ENCODE measurements at places on chromosomes 2 and 18. TPM values are rescaled to one million over a fixed set of nuclear protein-coding genes. Genes with fewer than 3 reads are reported as not detected.

Gene KCNIP3
- total RNA-seq: 4.9 TPM

Gene CAPN10
- total RNA-seq: 30.3 TPM

Gene FBXO36
- 1.9 TPM for total RNA-seq

Gene L3MBTL4
- total RNA-seq: 0.44 TPM

Gene FBLN7
- 2.4 TPM for total RNA-seq

Gene SRD5A2
- not detected for total RNA-seq

Gene CPLX4
- total RNA-seq: not detected

Gene CCDC141
- total RNA-seq: not detected

Gene DSC3
- 0.12 TPM for total RNA-seq

Gene ADCYAP1
- total RNA-seq: not detected

Gene CYRIA
- 18.1 TPM for total RNA-seq

Gene SULT1C2
- total RNA-seq: 0.33 TPM

Gene MIB1
- total RNA-seq: 82.9 TPM

Gene SERPINB4
- not detected for total RNA-seq

Gene ALPG
- not detected for total RNA-seq

Gene HOXD13
- total RNA-seq: 7.5 TPM

Gene RESP18
- not detected for total RNA-seq

Gene CHRNG
- not detected for total RNA-seq

Gene RIT2
- not detected for total RNA-seq

Gene CCNT2
- total RNA-seq: 29.7 TPM

Gene POLR1B
- total RNA-seq: 16.7 TPM

Gene IL1F10
- not detected for total RNA-seq

Gene KCTD18
- 32.9 TPM for total RNA-seq

Gene REG3A
- not detected for total RNA-seq

Gene POTEI
- not detected for total RNA-seq

Gene UPP2
- not detected for total RNA-seq

Gene SKOR2
- not detected for total RNA-seq

Gene MRO
- total RNA-seq: 0.12 TPM

Gene SPATA3
- total RNA-seq: not detected

Gene GDF7
- 4.0 TPM for total RNA-seq

Gene PFN4
- total RNA-seq: 0.62 TPM

Gene SCG2
- 0.44 TPM for total RNA-seq

Gene CACNB4
- total RNA-seq: 0.33 TPM

Gene PCARE
- not detected for total RNA-seq

Gene AMER3
- not detected for total RNA-seq

Gene CDKL4
- total RNA-seq: 0.75 TPM

Gene ZC3H6
- total RNA-seq: 5.4 TPM

Gene TNFRSF11A
- 0.25 TPM for total RNA-seq

Gene POMC
- 1.1 TPM for total RNA-seq

Gene RBM44
- 0.25 TPM for total RNA-seq

Gene NAT8
- total RNA-seq: not detected

Gene CLASP1
- total RNA-seq: 36.2 TPM

Gene GPR39
- 3.1 TPM for total RNA-seq
